ENCODE measurements at places on chromosomes 5 and 9.

- no peak for DNase-seq
Measured at GRCh38 chr5:16675806-16676205, 59.0 kb upstream of the RETREG1 start.

- DNase-seq, result no peak
Measured at GRCh38 chr5:56012281-56012963, 17.7 kb upstream of the IL6ST start.

DNA sequence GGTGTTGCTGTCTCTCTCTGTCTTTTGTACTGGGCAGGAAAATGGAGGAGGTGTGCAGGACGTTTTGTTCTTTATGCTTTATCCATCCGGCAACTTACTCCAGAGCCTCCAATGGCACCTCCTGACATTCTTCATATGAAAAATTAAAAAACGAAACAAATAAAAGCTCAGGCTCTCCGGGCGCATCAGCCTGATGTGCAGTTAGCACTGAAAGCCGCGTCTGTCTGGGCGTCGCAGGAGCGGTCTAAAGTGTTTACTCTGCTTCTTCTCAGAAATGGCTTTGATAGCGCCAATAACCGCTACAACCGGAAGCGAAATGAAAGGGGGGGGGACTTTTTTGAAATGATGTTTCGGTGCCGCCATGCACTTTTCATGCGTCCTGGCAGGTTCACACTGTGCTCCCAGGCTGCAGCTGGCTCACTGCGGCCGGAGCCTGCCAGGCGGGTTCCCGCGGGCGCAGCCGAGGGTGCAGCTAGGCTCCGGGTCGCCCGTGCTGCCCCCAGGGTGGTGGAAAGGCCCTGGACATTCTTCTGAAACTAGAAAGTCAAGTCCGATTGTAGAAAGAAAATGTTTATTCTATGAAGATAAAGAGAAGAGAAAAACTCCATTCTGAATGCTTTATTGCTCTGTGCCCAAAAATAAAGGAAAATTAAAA, 407.7 kb upstream of the IRX1 start:
- no peak for DNase-seq

DNA sequence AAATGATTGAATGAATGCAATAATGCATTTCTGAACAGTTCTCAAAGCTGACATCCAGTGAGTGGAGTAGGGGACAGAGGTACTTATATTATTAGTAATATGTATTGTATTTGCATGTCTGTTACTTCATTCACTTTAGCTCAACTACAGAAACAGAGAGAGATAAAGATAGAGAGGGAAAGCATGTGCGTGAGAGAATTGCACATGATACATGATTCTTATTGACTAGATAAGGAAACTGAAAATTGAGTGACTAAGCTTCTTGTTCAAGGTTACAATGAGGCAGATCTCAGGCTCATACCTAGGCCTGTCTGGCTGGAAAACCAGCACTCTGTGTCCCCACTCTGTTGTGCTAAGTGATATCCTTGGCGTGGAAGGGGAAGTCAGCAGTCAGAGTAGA, 337.7 kb upstream of the KLF4 start:
- DNase-seq, result no peak

- peak; percentile 78 for DNase-seq
Measured at GRCh38 chr9:93159601-93160471, 24.1 kb upstream of the WNK2 start.

DNA sequence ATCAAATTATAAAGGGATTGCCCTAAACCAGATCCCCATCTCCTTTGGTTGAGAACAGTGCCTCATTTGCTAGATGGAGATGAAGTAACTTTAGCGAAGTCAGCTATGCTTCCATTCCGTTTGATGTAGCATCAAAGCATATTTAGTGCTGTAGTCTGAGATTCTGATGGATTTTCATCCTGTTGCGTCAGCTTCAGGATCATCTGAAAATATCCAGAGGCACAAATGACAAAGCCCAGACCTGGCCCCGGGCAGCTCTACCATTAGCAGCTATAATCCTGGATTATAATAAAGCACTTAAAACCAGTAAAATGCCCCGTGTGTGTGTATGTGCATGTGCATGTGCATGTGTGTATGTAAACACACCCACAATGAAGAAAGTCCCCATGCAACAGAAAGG, 44.7 kb downstream of the ERAP1 start:
- DNase-seq, result no peak

DNA sequence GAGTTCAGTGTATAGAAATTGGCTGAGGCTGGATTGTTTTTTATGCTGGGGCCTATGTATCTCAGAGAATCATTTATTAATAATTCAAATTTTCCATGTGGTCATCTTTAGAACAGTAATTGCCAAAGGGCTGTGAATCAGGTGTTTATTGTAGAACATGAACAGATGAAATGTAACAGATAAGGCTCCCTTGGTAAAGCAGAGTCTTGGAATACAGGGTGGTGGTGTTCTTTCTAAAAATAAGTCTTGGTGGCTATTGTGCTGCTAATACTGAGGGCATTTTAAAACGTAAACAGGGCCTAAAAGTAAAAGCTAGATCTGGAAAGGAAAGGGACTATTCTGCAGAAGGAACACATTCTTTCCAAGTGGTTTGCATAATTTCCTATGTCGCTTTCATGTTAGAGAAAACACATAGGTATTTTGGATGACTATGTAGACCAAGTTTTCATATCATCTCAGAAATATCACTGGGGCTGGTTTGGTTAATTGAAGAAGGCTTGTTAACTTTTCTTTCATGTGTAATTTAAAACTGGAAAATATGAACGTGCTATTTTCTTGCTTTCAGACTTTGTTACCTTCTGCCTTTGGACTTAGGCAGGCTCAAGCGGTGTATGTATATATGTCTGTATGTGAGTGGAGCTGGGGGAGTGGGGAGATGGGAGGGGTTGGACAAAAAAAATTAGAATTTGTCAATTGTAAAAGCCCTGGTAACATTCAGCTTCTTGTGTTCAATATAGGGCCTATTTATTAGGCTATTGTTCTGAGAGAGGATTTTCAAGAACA, 119.9 kb upstream of the ANKRD55 start:
- no peak for DNase-seq

DNA sequence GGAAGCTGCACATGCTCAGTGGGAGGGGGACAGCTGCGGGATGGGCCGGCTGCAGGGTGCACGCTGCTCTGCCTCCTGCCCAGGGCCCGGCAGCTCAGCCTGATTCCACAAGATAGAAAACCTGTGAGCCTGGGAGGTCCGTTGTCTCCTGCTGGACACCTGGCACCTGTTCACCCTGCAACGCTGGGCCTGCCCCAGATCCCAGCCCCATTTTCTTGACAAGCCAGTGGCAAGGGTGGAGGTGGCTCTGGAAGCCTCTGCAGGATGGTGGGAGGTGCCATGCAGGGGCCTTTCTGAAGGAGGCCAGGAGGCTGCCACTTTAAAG, 68.1 kb upstream of the RNF130 start:
- no peak for DNase-seq

- DNase-seq, result no peak
Measured at GRCh38 chr9:8651846-8652215, 852.3 kb upstream of the DMAC1 start.

DNA sequence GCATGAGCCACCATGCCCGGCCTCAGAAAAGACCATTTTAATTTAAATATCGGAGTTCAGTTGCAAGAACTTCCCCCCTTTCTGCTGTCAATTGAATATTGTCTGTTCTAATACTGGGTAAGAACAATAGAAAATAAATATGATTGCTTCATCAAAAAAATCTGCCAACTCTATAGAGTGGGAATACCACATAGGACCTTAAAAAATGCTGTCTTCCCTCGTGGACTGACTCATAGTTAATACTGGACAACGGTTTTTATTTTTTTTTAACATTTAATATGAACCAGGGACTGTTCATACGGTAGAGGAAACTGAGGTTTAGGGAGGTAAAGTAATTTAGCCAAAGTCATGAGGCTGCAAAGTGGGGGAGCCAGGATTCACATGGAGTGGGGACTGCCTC, 9.7 kb downstream of the ZNF462 start:
- DNase-seq, result no peak

DNA sequence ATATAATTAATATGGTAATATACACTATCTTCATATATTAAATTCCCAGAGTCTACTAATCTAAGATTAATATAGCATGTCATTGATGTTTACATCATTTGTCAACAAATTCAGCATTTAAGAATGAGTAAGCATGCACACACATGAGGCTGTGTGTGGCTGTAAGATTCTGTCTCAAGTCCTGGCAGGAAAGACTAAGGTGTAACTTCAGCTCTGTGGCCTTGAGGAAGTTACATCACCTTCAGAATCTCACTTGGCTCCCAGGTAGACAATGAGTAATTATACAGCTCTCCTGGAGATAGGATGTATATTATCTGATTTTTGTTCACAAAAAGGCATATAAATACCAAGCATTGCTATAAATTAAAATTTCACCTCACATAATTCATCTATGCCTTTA, 119.4 kb upstream of the IQGAP2 start:
- no peak for DNase-seq

GRCh38 chr5:169785771-169786618, 148.9 kb downstream of the DOCK2 start:
- DNase-seq, result no peak

- no peak for DNase-seq
Measured at GRCh38 chr9:134396258-134396742, 70.0 kb downstream of the RXRA start.

GRCh38 chr5:94442991-94443390, 175.4 kb downstream of the KIAA0825 start:
- no peak for DNase-seq

DNA sequence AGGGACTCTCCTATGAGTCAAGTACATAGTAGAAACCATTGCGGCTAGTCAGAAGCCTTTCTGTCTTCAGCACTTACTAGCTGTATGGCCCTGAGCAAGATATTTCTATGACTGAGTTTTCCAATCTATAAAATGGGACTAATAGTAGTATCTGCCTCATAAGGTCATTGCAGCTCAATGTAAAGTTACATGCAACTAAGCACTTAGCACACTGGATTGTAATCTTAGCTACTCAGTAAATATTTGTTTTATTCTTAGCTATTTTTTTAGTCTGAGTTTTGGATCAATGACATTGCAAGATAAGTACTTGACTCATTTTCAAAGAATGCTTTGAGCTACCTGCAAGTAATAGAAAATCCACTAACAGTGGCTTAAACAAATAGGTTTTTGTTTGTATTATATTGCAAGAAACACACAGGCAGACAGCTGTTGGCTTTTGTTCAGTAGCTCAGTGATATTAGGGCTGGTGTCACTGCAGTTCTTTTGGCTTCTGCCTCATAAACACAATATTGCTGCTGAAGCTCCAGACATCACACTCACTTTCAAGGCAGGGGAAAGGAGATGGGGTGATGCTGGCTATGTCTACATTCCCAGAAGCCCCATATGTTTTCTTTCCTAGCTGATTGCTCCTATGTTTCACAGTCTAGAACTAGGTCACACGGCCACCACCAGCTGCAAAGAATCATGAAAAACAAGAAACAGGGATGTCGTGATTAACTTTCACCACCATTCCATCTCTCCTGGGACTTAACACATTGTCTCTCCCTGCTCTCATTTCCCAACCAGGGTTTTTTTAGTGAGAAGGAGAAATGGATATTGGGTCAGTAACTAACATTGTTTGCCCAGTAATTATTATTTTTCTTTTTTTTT, 26.9 kb upstream of the FAT2 start:
- DNase-seq, result no peak

GRCh38 chr5:180159756-180160155, 49.3 kb downstream of the RASGEF1C start:
- no peak for DNase-seq

DNA sequence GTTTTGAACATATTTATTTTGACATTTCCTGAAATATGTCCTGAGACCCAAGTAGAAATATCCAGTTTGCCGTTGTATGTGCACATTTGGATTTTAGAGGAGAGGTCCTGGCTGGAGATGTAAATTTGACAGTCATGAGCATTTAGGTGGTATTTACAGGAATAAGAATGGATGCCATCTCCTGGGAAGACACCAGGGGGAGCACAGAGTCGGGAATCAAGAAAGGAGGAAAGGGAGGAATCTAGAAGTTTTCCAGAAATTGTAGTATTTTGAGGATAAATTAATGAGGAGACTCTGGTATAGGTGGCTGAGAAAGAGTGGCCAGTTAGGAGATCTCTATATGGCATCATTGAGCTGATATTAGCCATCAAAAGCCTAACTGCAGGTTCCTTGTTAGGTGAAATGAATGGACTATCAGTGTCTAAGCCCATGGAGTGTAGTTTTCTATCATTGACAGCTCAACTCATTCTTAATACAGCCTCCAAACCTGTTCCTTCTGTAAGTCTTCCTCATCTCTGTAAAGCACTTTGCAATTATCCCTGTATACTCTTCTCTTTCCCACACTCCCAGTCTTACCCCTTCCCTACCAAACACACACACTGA, 7.2 kb downstream of the GAPT start:
- no peak for DNase-seq

GRCh38 chr9:137029058-137029936, 1.3 kb upstream of the ABCA2 start:
- DNase-seq, result peak; percentile 78

DNA sequence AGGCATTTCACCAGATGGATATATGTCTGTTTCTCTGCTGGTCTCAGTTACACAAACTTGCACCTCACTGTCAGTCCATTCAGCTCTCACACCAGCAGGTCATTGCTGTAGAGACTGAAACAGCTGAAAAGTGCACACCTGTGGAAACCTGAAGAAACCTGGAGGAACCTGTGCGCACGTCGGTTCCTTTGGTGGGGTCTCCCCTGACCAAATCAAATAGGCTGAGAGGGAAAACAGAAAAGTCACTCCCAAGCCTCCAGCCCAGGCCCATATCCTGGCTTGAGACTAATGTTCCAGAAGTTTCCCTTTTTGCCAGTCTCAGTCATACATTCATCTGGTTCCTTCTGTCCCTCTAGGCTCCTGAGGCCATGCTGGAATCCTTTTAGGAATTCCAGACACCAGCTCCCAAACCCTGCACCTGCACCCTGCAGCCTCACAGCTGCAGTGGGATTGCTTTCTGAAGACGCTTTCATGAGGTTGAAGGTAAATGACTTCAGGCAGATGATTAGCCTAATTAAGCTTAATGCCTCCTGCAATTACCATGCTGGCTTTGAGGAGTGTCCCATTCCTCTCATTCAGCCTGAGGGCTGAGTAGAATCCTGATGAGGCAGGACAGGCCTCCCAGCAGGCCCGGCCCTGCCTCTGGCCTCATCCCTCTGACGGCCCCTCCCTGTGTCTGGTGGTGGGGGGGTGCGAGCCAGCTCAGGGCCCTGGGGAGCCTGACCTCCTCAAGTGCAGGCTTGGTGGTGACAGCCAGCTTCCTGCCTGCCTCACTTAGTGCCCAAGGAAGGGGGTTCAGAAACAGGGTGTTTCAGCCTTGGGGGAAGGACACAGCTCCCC, 24.3 kb upstream of the CXCL14 start:
- no peak for DNase-seq

DNA sequence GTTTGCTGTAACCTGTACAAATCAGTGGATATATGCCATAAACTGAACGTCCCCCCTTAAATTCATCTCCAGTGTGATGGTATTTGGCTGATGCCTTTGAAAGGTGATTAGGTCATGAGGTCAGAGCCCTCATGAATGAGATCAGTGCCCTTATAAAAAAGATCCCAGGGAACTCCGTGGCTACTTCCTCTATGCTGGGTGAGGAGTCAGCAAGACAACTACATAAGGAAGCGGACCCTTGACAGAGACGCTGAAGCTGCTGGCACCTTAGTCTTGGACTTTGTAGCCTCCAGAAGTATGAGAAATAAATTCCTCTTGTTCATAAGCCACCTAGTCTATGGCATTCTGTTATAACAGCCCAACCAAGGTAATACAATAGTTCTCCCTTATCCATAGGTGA, 215.1 kb upstream of the ZNF608 start:
- DNase-seq, result no peak
